ENCODE measurements at places on chromosomes 12 and 14.

- DNase-seq = no peak
These were observed 124.8 kb downstream of the C12orf75 start for GRCh38 chr12:105455261-105455660.

DNA sequence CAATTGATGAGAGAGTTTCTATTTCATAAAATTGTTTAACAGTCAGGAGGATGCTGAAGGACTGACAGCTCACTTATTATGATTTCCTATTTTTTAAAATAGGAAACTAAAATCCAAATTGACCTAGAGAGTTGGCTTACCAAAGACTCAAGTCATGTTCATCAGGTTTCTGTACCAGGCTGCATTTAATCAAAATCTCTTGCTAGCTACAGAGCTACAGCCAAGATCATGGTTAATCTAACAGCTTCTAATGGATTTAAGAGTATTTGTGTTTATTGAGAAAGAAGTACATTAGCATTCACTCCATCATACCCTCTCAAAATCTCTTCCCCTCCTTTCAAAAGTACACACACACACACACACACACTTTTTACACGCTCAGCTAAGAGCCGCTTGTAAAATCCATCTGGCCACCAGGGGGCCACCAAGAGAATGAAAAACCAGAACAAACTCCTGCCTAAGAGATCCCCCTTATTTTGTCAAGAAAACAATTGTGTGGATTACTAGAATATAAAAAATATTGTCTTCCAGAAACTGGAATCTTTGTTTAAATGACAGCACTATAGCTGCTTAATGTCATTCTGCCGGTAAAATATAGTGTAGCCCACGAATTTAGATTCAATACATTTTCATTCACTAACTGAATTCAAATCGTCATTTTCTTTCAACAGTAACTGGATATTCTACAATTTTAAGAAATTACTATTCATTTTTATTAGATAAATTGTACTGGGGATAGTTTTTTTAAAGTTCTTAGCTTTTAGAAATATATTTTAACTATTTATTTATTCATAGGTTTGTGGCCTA is 334.0 kb downstream of the BTG1 start:
- DNase-seq = peak; percentile 73

- DNase-seq = no peak
These were observed 1.1 kb upstream of the ATP23 start for GRCh38 chr12:57940052-57940914.

- DNase-seq = no peak
These were observed 114.7 kb downstream of the NCOR2 start for GRCh38 chr12:124452576-124453331.

DNA sequence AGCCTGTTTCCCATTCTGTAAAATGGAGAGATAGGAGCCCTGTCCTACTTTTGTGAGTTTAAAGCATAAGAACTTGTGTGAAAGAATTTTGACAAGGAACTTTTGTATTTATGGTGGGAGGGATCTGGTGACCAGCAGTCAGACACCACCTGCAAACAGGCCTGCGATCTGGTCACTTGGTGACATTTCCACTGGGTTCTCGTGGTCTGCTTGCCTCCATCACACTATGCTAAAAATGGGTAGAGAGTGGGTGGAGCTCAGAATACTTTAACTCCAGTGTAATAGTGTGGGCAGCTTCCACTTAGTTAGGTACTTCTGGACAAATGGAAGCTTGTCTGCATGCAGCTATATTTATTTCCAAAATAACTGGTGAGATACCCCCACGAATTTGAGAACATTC is 26.5 kb upstream of the PLXNC1 start:
- no peak for DNase-seq

DNA sequence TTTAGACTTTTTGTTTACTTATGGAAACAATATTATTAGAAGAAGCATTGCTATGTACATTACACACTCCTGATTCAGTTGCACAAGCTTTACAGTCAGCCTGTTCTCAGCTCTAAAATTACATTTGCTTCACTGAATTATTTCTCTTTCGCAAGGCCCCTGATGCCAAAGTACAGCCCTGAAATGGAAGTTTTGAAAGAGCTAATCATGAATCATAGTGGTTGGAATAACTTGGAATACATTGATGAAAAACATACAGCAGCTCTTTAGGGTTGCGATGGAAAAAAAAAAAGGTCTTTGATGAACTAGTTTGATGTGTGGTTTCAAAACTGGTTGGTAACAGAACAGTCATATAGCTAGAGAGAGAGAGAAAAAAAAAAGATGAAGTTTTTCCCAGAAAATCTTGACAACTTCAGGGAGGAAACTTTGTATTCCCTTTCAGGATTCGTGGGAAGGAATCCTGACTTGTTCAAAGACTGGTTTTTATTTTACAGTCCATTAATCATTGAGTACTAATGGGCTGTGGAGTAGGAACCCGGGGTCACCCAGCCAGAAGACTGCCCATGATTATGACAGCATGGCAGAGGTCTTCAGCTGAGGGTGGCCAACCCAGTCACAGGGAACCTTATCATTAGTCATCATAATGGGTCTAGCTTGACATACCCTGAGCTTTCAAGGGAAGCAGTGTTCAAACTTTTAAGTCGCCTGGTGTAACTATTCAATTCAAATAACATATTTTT is 460.1 kb downstream of the NAV3 start:
- DNase-seq = no peak

- no peak for DNase-seq
These were observed 593 bp downstream of the CFL2 start for GRCh38 chr14:34713681-34714319.

GRCh38 chr12:40146800-40147797 is 41.2 kb upstream of the SLC2A13 start:
- DNase-seq = no peak

DNA sequence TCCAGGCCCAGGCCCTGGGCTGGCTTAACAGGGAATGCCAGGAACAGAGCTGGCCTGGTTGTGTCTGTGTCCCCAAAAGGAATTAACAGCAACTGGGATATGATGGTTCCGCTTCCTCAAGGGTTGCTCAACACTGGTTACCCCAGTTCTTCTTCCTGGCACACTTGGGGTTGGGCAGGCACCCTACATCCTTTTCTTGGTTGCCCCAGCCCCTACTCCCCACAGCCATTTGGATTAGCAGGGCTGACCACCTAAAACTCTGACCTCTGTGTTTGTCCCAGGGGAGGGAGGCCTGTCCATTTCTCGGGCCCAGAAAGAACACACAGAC is 30.8 kb downstream of the NCKAP5L start:
- no peak for DNase-seq

GRCh38 chr12:1553987-1554982 is 40.1 kb downstream of the FBXL14 start:
- DNase-seq = no peak

DNA sequence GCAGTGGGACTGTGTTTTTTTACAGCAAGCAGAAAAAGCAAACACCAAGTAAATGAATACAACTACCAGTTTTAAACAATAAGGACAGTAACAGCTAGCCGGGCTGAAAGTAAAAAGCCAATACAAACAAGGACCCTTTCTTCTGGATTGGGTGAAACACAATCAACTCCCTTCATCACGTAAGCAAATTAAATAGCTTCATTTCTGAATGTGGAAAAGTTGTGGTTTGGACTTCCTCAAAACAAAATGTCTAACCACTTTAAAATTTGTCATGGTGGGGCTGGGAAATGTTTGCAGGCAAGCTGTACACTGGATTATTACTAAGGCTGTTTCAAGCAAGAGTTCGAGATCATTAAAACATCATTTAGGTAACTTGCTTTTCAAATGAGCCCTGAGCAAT is 47.4 kb downstream of the TCHP start:
- no peak for DNase-seq

DNA sequence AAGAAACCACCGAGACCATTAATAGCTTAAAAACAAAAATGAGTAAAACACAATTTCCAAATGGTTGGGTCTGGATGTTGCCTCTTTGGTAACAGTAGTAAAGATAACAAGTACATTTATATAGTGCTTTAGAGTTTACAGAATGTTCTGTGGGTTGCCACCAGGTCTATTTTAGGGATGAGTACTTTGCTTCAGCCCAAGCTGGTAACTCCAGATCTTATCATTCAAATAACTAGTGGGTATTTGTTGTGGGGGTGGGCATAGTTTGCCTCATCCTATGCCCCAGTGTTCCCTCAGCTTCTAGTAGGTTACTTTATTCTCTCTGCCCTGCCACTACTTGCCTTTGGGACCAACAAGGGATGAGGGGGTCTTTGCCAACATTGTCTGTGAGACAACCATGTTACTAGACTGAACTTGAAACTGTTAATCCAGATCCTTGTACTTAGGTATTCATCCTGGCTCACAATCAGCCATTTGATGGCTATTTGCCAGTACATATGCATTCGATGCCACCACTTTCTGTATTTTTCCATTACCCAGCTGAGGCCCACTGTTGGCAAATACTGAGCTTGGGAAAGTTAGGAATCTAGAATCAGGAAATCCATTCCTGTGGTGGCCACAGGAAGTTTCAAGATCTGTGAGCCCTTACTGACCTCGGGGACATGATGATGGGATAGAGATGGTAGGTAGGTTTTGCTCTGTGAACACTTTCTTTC is 17.6 kb upstream of the AKAP6 start:
- DNase-seq = no peak

- peak; percentile 76 for DNase-seq
These were observed 2.0 kb upstream of the GAPDH start for GRCh38 chr12:6532051-6532926.

DNA sequence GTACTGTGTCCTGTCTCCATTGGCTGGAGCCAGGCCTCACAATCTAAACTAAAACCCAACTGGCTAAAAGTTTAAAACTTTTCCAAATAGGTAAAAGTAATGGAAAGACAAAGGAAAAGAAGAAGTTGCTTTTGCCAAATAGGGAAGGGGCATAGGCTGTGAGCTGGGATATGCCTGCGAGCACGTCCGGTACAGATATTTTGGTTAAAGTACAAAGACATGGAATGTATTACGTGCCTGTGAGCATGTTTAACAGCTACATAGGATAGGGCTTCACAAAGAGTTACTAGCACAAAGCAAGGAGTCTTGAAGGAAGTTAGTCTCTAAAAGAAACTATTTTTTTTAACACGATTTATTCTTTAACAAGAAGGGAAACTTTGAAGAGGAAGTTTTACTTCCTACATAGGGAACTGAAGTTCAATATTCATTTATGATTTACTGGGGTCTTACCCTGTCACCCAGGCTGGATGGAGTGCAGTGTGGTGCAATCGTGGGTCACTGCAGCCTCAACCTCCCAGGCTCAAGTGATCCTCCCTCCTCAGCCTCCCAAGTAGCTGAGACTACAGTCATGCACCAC is 41.9 kb upstream of the INF2 start:
- no peak for DNase-seq

DNA sequence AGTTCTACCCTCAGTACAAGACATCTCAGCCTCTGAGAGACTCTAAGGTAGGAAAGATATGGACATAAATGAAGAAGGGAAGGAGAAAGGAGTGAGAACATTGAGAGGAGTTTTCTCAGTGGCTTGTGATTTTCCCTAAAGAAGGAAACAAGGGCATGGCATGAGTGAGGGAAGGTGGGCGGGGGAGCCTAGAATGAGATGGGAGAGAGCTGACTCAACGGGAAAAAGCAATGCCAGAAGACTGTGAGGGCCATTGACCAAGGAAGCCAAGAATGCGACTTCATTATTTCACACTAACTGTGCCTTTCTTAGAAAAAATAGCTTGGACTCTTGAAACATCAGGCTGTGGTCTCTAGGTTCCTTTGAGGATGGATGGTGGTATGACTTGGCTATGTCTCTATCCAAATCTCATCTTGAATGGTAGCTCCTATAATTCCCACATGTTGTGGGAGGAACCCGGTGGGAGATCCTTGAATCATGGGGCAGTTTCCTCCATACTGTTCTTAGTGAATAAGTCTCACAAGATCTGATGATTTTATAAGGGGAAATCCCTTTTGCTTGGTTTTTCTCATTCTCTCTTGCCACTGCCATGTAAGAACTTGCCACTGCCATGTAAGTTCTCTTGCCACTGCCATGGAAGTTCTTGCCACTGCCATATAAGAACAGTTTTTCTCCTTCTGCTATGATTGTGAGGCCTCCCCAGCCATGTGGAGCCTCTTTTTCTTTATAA is 279.6 kb downstream of the NUAK1 start:
- DNase-seq = no peak

DNA sequence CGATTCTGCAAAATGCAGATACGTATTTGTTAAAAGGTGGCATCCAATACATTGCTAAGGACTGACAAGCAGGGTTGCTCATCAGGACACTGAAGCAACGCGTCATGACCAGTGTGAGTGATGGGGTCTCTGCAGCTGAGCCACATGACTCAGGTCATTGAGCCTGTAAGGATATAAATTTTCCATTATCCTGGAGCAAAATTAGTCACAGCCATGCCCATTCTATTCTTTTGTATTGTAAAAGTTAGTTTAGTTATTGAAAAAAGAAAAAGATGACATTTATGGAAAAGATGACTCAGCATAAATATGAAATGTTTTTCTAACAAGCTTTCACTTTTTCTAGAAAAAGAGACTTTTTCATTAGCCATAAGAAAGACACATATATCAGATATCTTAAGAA is 268.0 kb upstream of the TMEM132C start:
- no peak for DNase-seq

DNA sequence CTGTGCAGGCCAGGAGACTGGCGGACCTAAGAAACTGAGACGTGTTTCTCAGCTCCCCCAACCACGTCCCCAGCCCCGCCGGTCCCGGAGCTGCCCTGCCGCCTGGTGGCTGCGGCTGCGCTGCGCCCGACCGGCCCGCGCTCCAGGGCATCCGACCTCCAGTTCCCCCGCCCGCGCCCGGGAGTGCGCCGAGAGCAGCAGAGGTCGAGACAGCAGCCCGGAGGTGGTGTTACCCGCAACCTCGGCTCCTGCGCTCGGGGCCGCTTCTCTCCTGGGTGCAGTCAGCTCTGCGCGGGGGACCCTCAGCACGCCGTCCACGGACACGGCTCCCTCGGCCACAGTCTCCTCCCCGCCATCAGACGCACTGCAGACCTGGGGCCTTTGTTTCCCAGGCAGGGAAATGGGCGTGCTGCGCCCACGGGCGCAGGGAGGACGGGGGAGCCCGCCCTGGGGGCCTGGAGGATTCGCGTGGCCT is 21.6 kb upstream of the GPR132 start:
- DNase-seq = peak; percentile 73

GRCh38 chr14:66709291-66709690 is 201.3 kb downstream of the GPHN start:
- no peak for DNase-seq

DNA sequence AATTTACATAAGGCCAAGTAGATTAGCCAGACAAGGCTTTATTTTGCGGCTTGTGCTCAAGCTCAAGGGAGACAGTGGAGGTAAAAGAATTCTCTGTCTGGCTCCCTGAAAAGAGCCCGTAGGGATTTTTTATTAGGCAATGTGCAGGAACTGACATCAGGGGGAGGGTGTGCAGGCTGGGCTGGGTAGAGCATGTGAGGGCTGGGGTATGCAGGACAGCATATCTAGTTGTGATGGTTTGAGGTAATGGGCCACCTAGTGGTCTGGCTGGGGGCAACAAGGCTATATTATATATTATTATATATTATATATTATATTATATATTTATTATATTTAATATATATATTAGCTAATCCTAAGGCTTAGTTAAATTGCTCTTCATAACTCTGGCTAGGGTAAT is 102.1 kb downstream of the TMEM117 start:
- DNase-seq = no peak

DNA sequence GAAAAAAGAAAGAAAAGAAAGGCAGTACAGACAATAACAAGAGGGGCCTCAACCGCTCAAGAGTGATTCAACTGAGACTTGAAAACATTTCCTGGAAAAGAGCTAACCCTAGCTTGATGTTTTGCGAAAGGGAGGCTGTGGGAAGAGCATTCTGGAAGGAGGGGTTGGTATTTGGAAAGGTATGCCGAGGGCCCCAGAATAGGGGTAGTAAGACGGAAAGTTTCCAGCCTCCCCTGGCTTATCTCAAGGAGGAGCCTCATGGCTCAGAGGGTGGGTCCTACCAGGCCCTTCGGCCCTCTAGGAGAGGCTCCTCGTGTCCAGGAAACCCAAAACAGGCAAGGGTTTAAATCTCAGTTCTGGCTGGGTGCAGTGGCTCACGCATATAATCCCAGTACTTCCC is 8.4 kb downstream of the RNU4-2 start:
- no peak for DNase-seq
